ENCODE measurements at places on chromosomes 3 and 15.

- DNase-seq: no peak
These were observed 73.3 kb downstream of the CSNK1G1 start for GRCh38 chr15:64282701-64283100.

GRCh38 chr3:9695746-9696145, 7.9 kb upstream of the CPNE9 start:
- no peak for DNase-seq

GRCh38 chr3:126781889-126782491, 78.0 kb downstream of the CHCHD6 start:
- DNase-seq: no peak

DNA sequence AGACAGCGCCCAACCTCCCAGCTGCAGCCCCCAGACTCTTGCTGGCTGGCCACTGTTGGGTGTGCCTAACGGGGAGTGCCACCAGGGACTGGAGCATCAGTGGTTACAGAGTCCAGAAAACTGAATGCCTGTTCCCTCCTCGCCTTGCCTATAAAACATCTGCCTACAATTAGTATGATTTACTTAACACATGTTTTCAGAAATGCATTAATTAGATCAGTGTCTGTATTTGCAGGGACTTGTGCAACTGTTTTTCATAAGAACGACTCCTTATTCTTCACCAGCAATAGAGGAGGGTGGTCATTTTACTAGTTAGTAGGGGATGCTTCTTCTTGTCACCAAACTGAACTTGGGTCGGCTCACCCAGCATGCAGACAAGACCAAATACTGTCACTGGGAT, 248.7 kb downstream of the GABRG3 start:
- DNase-seq: no peak

DNA sequence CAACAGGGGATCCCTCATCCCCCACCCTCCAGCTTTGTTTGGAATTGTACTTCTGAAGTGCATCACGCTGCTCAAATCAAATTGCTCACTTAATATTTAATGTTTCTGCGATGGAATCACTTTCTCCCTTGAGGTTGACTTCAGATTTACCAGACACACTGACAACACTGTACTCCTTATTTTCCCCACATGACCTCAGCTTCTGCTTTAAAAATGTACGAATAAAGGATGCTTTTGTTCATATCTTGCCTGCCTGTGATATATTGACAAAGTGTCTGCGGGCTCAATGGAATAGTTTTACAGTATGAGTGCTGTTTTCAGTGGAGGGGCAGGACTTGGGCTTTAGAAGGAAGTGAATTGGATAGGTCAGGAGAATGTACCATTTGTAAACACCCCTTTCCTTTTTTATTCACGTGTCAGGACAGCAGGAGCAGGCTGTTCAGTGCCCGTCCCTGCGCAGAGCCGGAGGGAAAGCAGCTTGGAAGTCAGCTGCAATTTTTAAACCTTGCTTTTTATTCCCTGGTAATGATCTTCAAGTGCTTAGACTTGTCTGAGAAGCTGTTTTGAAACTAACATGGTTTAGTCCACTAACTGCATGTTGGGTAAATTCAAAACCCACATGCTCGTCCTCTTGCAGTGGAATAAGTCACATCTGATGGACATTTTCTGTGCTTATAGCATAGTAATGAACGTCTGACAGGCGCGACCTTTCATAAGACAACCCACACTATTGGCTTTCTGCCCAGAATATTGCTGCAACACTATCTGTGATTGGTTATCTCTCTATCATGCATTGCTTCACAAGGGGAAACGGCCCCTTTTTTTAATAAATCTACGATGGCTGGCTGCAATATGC, 29.9 kb downstream of the MBNL1 start:
- no peak for DNase-seq

- DNase-seq: no peak
These were observed 104.3 kb upstream of the EOMES start for GRCh38 chr3:27826448-27826847.

DNA sequence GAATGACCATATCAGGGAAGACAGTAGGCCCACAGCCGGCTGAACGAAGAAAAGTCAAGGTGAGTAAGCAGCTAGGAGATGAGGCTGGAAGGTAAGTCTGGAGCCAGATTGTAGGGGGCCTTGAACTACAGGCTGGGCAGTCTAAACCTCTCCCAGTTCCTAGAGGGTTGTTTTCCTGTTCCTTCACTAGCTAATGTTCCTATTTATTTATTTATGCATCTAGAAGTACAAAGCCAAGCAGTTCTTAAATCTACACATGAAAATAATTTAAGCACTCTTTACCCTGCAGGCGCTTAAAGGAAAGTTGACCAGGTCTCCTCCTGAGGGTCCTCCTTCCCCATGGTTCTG, 3.7 kb downstream of the ACAA1 start:
- DNase-seq: no peak

- DNase-seq: no peak
These were observed 118.4 kb upstream of the TPRG1 start for GRCh38 chr3:189053322-189053721.

- DNase-seq: no peak
These were observed 29.8 kb downstream of the HGD start for GRCh38 chr3:120652281-120652680.

DNA sequence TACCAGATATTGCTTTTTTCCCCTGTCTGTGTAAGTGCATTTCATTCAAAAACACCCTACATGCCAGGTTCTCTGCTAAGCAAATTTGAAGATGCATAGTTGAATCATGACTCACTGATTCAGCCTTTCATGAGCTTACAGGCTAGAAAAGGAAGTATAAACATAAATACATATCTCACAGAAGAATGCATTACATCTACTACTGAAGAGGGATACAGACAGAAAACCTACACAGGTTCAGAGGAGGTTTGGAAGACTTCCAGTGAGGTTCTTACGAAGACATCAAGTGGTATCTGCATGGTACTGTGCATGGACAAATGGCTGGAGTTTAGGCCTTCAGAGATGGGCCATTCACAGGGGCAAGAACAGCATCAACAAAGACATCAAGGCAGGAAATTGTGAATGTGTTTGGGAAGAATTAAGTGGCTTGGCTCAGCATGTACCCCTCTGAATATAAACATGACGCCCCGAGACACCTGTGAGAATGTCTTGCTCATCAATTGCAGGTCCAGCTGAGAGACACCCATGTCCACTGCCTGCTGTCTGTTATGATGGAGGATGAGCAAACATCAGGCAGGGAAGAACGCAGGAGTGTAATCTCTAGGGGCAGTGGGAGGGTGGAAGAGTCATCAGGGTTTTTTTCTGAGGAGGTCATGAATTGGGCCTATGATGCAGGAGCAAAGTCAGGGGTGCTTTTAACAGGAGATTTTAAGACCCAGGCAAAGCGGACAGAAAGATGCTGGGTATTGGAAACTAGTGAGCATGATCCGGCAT, 105.1 kb upstream of the GALNT15 start:
- no peak for DNase-seq

DNA sequence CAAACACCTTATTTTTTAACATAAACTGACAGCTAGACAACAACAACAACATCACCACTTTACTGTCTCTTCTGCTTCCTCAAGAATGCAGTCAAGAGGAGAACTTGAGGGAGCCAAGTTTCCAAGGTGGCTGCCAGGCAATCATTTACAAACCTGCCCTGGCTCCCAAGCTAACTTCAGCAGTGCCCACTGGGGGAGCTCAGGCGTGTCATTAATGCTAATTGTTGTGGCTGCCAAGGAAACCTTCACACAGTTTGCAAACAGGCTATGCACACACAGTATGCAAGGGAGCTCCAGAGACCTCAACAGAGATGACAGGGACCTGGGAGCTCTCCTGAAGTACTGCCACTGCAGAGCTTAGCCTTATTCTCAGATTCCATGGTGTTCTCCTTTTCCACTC, 2.1 kb downstream of the DZIP1L start:
- DNase-seq: no peak

- DNase-seq: no peak
These were observed 11.9 kb downstream of the OXSM start for GRCh38 chr3:25801786-25802185.

DNA sequence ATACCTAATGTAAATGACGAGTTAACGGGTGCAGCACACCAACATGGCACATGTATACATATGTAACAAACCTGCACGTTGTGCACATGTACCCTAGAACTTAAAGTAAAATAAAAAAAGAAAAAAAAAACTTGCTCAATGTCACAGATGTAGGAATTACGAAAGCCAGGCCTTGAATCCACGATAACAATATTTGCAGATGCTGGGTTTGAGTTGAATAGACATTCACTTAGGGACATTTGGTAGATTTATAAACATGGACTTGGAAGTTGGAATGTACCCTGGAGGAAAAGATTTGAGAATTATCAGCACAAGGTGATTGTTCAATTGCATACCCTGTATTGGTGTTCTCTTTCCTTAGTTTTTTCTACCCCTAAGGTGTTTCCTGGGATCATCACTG, 260.2 kb upstream of the PEX5L start:
- no peak for DNase-seq

- DNase-seq: no peak
These were observed 386.5 kb downstream of the SHQ1 start for GRCh38 chr3:72461787-72462186.

DNA sequence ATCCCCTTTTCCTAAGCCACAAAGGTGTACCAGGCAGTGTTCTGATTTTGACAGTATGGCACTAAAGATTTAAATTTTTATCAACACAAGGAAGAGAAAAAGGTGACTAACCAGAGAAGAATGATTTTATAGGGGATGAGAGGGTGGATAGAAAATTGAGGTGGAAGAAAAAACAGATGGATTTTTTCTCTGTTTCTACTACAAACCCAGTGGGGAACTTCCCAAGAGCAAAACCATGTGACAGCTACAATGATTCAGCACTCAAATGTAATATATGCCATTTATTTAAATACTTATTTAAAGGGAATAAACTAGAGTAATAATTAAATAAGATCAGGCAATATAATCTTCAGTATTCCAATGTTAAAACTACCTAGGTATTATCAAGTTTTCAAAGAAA, 11.1 kb downstream of the DCUN1D1 start:
- no peak for DNase-seq

GRCh38 chr3:22960105-22960984, 242.8 kb upstream of the UBE2E2 start:
- DNase-seq: no peak

- DNase-seq: no peak
These were observed 6.3 kb upstream of the CTSH start for GRCh38 chr15:78950902-78951840.

DNA sequence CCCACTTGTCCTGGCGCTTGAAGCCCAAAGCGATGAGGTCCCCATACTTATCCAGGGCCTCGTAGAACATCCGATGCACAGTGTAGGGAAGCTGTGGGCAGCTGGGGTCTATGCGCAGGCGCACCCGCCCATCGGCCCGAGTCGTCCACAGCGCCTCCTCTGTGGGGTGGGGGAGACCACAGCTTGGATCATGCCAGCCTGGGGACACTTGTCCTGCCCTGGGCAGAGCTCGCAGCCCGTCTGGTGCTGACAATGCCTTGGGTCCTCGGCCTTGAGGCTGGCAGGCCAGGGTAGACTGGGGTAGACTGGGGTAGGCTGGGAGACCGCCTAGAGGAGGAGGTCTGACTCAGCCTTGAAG, 39.8 kb downstream of the ACSBG1 start:
- no peak for DNase-seq

- no peak for DNase-seq
These were observed 35.3 kb downstream of the IGDCC3 start for GRCh38 chr15:65342493-65342892.

GRCh38 chr15:34056911-34057310, 17.9 kb upstream of the AVEN start:
- no peak for DNase-seq

- DNase-seq: no peak
These were observed 64.8 kb downstream of the FAM43A start for GRCh38 chr3:194750491-194750828.

GRCh38 chr3:123744064-123744463, 140.1 kb downstream of the MYLK start:
- no peak for DNase-seq

DNA sequence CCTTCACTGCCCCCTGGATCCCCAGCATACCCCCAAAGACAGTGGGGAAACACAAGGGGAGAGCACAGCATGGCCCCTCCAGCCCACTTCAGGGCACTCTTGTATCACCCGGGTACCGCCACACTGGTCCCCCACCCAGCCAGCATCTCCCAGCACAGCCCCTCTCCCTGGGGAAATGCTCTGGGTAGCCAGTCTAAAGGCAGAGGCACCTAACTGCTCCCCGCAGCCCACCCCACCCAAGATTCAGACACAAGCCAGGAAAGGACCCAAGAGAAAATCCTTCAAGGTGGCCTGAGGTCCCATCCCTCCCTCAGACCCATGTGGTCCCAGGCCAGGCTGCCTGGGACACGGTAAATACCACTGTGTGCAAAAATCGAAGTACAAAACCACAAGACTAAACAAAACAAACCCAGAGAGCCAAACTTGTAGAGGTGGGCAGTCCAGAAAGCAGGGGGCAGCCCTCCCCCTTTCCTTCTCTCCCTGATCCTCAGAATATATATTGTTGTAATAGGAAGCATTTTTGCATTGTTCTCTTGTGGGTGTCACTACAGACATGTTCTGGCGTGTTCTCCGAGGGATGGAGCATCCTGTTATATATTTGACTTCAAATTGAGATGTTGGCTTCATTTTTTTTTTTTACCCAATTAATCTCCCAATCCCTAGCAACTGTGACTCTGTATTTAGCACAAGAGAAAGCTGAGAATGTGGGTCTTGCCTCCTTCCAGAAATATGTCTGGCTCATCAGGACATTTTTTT, 51.7 kb downstream of the GRIP2 start:
- no peak for DNase-seq

- DNase-seq: no peak
These were observed 431.2 kb upstream of the ADAMTS9 start for GRCh38 chr3:65118912-65119499.

GRCh38 chr3:55802816-55803215, 315.7 kb upstream of the WNT5A start:
- DNase-seq: no peak

- no peak for DNase-seq
These were observed 106.0 kb downstream of the THRB start for GRCh38 chr3:24388611-24389010.

DNA sequence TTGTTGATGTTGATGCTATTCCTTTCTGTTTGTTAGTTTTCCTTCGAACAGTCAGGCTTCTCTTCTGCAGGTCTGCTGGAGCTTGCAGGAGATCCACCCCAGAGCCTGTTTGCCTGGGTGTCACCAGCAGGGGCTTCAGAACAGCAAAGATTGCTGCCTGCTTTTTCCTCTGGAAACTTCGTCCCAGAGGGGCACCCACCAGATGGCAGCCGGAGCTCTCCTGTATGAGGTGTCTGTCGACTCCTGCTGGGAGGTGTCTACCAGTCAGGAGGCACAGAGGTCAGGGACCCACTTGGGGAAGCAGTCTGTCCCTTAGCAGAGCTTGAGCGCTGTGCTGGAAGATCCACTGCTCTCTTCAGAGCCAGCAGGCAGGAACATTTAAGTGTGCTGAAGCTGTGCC, 303.2 kb downstream of the ZIC1 start:
- DNase-seq: no peak

Data from GM12891 (cell line).